ENCODE measurements at places on chromosomes 5 and 9.

- DNase-seq = no peak
Observed at GRCh38 chr5:158848634-158849033, 251.1 kb downstream of the EBF1 start.

DNA sequence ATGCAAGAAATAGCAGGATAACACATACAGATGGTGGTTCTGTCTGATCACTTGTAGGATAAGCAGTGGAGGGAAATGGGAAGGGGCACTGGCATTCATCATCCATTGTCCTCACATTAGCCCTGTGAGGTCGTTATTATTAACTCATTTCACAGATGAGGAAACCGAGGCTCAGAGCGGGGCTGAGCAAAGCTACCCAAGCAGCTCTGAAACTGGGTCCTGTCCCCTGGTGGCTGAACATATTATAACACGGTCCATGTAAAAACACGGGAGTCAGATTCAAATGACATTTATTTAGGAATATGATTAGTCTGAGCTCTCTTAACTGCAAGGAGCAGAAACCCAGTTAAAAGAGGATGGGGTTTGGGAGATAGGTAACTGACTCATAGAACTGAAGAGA is 43.1 kb downstream of the HRH2 start:
- no peak for DNase-seq

DNA sequence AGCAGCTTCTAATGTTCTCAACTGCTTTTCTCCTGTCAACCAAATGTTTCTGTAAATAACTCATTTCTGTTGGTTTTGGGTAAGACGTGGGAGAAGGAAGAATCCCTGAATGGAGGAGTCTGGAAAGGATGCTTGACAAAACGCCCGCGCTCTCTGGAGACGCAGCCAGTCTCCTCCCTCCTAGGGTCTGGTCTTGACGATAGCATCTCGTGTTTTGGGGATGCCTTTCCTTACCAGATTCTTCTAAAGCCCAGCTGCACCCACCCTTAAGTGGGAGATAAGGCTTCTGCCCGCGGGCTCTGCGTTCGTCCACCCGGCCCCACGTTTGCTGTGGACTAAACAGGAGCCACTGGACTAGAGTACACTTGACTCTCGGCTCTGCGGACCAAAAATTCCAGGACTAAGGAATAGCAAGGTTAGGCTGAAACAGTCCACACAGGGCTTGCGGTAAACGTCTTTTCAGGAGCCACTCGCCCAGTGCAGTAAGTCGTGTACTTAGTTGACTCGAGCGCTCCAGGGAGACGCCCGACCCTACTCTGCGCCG is 491 bp upstream of the CTSL start:
- no peak for DNase-seq

- no peak for DNase-seq
Observed at GRCh38 chr5:67093279-67093678, 103.3 kb downstream of the CD180 start.

- peak; percentile 24 for DNase-seq
Observed at GRCh38 chr5:43152946-43153345, 32.2 kb downstream of the ZNF131 start.

- DNase-seq = no peak
Observed at GRCh38 chr9:79616013-79616412, 44.2 kb downstream of the TLE4 start.

DNA sequence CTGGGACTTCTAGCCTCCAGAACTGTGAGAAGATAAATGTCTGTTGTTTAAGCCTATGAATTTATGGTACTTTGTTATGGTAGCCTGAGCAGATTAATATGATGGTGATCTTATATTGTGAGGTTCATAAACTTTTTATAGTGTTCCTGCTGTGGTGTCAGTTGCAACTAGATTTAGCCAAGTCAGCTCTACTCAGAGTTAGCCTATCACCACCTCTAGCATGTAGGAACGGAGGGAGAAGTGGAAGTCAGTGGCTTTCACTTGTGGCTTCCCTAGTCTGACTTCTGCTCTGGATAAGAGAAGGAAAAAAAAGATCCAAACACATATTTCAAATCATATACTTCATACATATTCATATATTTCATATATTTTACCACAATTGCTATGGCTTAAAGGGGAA is 6.6 kb downstream of the POC5 start:
- DNase-seq = no peak

DNA sequence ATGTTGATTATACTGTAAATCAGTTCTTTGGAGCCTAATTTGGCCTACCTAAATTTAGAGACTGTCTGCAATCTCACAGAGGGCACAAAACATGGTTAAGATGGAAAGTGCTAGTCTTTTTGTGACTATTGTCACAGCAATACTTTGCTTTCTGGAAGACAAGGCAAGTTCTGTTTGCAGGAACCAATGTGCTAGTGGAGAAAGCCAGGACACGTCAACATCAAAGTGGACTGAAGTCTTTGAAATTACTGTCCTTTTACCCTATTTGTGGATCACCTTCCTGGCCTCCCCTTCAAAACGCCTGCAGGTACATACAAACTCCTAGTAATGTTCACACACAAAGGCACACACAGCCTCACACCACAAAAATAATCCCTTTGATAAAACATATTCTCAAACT is 248.7 kb downstream of the MAN2A1 start:
- no peak for DNase-seq

GRCh38 chr5:116525674-116526073 is 48.9 kb downstream of the SEMA6A start:
- DNase-seq = no peak

DNA sequence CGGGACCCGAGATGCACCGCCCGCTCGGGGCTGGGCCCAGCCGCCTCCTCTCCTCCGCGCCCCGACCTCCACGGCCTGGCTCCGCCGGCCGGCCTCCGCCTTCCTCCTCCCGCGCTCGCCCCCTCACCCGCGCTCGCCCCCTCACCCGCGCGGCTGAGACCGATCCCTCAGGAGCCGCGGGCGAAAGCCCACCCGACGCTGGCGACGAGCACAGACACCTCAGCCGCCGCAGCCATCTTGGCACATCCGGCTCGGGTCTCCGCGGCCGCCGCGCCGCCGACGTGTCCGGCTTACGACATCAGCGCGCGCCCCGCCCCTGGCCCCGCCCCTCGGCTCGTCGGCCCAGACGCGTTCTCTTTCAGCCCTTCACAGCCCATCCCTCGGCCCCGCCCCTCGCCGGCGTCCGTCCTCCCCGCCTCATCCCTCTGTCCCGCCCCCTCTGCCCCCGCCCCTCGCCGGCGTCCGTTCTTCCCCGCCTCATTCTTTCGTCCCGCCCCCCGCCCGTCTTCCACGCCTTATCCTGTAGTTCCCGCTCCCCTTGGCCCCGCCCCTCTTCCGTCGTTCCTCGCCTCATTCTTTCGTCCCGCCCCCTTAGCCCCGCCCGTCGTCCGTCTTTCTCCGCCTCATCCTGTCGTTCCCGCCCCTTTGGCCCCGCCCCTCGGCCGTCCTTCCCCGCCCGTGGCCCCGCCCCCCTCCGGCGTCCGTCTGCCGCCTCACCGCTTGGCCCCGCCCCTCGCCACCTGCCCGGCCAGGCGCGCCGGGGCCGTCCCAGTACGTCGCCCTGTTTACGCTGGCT is at the start of gene SEC16A:
Gene SEC16A (minus strand): TSS at position 248 of the 796 bp plus-strand sequence. CDS start 5,425 bp downstream, outside the sequence.
- DNase-seq = peak; percentile 97

All from AG04450 (cell line).